Muscle of leg (tissue), 16 donors: ENCODE measurements at places on chromosomes 6 and 20. TPM values are rescaled to one million over a fixed set of nuclear protein-coding genes. Genes with fewer than 3 reads are reported as not detected.
A peak's percentile ranks its signal among the peaks of the same experiment; 100 is the strongest.

DNA sequence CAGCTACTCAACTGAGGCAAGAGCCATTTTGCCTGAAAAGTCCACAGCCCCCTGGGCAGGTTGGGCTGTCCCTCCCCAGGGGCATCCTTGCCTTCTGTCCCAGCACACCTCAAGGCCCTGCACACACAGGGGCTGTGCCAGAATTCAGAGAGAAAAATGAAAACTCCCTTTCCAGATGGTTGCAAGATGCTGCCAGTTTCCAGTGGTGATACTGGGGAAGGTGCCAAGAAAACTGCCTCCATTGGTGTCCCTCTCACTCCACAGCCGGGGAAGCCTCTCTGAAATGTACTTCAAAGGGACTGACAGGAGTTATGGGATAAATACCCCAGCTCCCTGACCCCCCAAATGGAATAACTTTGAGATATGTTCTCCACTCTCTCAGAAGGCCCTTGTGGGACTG is 154.2 kb upstream of the MAFB start:
- H3K4me1 ChIP-seq, result no peaks in the 10 kb centered on the region
- no peaks in the 10 kb centered on the region for H3K36me3 ChIP-seq
- DNase-seq, result peak; percentile 46
- H3K27ac ChIP-seq, result no peak overlapping the region
- H3K27me3 ChIP-seq, result peaks cover 6% of the 10 kb centered on the region
- no peak overlapping the region for H3K4me3 ChIP-seq

The MBOAT1 gene
- 6.1 TPM for total RNA-seq

The SLC13A3 gene
- total RNA-seq, result 2.7 TPM

The CGA gene
- total RNA-seq, result 4.3 TPM

The TCF15 gene
- total RNA-seq, result 5.9 TPM

- no peaks in the 10 kb centered on the region for H3K36me3 ChIP-seq
- peak; percentile 6 for DNase-seq
- no peaks in the 10 kb centered on the region for H3K27me3 ChIP-seq
- H3K4me3 ChIP-seq, result no peak overlapping the region
- no peak overlapping the region for H3K27ac ChIP-seq
- no peaks in the 10 kb centered on the region for H3K4me1 ChIP-seq
Observed at GRCh38 chr20:45181639-45182038, 6.9 kb downstream of the PI3 start.

- H3K4me3 ChIP-seq, result no peak overlapping the region
- no peak for DNase-seq
- no peaks in the 10 kb centered on the region for H3K4me1 ChIP-seq
- no peak overlapping the region for H3K27ac ChIP-seq
Observed at GRCh38 chr6:54916858-54917257, 70.3 kb downstream of the FAM83B start.

The MEI4 gene
- under 0.01 TPM for total RNA-seq

DNA sequence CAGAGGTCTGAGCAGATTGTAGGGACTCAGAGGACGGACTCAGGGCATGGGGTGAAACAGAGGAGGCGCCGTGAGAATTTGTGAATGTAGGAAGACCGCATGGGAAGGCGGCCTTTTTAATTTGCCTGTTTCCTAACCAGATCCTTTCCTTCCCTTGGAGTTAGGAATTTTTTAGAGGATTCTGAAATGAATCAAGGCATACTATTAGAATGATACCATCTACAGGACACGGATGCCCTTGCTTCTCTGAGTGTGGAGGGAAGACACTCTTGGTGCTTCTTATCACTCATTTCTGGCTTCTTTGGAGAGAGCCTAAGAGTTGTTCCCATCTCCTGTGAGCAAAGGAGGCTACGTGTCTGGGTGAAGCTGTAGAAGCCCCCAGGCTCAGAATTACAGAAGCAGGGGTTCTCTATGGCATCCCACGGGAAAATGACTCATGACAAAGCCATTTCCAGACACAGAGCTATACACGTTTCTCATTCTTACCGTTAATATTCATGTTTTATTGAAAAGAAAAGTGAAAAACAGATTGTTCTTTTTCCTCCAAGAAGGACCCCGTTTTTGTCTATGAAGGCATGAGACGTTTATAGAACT is 148.5 kb downstream of the EDN3 start:
- peaks cover 53% of the 10 kb centered on the region for H3K4me1 ChIP-seq
- DNase-seq, result no peak
- H3K4me3 ChIP-seq, result no peak overlapping the region
- H3K36me3 ChIP-seq, result no peaks in the 10 kb centered on the region

The FAM50B gene
- total RNA-seq, result 5.6 TPM

GRCh38 chr20:54043076-54043967 is 27.1 kb downstream of the BCAS1 start:
- H3K36me3 ChIP-seq, result no peaks in the 10 kb centered on the region
- H3K4me1 ChIP-seq, result no peaks in the 10 kb centered on the region
- H3K27ac ChIP-seq, result no peak overlapping the region
- H3K4me3 ChIP-seq, result no peak overlapping the region

The ME1 gene
- 1.9 TPM for total RNA-seq

DNA sequence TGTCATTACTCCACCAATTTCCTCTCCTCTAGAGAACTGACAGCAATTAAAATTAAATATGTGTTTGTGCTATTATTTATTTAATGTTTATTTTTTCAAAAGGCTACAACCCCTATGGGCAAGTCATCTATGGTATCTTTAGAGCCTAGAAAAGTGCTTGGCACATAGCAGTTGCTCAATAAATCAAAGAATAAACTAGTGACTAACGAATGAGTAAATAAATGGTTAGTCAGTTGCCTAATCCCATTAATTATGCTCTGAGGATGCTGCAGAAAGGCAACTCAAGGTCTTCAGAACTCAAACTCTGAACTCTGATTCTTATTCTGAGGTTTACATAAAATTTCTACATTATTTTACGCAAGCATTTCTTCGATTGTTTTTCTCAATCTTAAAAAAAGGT is 193.0 kb upstream of the TSHZ2 start:
- no peak overlapping the region for H3K27ac ChIP-seq
- H3K36me3 ChIP-seq, result no peaks in the 10 kb centered on the region
- no peak for DNase-seq
- no peaks in the 10 kb centered on the region for H3K27me3 ChIP-seq
- no peaks in the 10 kb centered on the region for H3K4me1 ChIP-seq
- no peak overlapping the region for H3K4me3 ChIP-seq

- DNase-seq, result peak; percentile 70
- H3K27ac ChIP-seq, result peak overlapping the region; percentile 85
- H3K27me3 ChIP-seq, result peaks cover 13% of the 10 kb centered on the region
- peak overlapping the region; percentile 65 for H3K4me3 ChIP-seq
Observed at GRCh38 chr6:89411145-89412070, 665 bp downstream of the RRAGD start.

The NOP56 gene
- 130 TPM for total RNA-seq

- H3K4me1 ChIP-seq, result no peaks in the 10 kb centered on the region
- H3K36me3 ChIP-seq, result no peaks in the 10 kb centered on the region
- H3K4me3 ChIP-seq, result no peak overlapping the region
Observed at GRCh38 chr20:57546956-57547649, 13.8 kb upstream of the PCK1 start.

The BNIP5 gene
- 0.04 TPM for total RNA-seq

- H3K27ac ChIP-seq, result no peak overlapping the region
- no peak for DNase-seq
- H3K27me3 ChIP-seq, result no peaks in the 10 kb centered on the region
Observed at GRCh38 chr6:126396131-126396530, 56.2 kb downstream of the CENPW start.

The GGTLC1 gene
- not detected for total RNA-seq

- H3K36me3 ChIP-seq, result peaks cover 2% of the 10 kb centered on the region
- no peak overlapping the region for H3K4me3 ChIP-seq
- H3K27me3 ChIP-seq, result no peaks in the 10 kb centered on the region
- peaks cover 10% of the 10 kb centered on the region for H3K4me1 ChIP-seq
- H3K27ac ChIP-seq, result no peak overlapping the region
- DNase-seq, result peak; percentile 51
Observed at GRCh38 chr6:90123831-90124230, 172.8 kb downstream of the BACH2 start.

The CCN5 gene
- total RNA-seq, result 0.18 TPM

- no peak overlapping the region for H3K4me3 ChIP-seq
- peak; percentile 16 for DNase-seq
- H3K36me3 ChIP-seq, result no peaks in the 10 kb centered on the region
- peaks cover 4% of the 10 kb centered on the region for H3K4me1 ChIP-seq
Observed at GRCh38 chr6:5294392-5295211, 33.3 kb downstream of the FARS2 start.

The CPNE5 gene
- total RNA-seq, result 4.9 TPM

The SLC22A7 gene
- not detected for total RNA-seq

DNA sequence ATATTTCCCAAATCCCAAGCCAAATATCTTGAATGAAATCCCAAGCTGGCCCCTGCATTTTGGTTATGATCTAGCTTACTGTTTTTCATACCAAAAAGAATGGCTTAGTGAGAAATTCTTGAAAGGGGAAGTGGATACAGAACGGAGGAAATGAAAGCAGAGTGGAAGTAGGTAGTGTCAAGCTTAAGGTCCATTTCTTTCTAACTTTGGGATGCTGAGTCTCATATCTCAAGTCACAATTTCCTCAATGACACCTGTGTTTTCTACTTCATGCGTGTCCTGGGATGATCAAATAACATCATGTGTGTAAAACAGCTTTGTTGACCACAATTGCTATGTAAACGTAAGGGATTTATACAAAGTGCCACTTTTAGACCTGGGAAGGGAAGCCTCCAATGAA is 238.8 kb upstream of the SLC35B3 start:
- no peak overlapping the region for H3K27ac ChIP-seq
- DNase-seq, result peak; percentile 6
- H3K27me3 ChIP-seq, result no peaks in the 10 kb centered on the region
- no peaks in the 10 kb centered on the region for H3K36me3 ChIP-seq

- H3K27me3 ChIP-seq, result no peaks in the 10 kb centered on the region
- no peak for DNase-seq
- no peaks in the 10 kb centered on the region for H3K4me1 ChIP-seq
Observed at GRCh38 chr6:147274776-147275175, 70.6 kb downstream of the STXBP5 start.

- no peaks in the 10 kb centered on the region for H3K36me3 ChIP-seq
- no peak for DNase-seq
- no peaks in the 10 kb centered on the region for H3K27me3 ChIP-seq
- no peaks in the 10 kb centered on the region for H3K4me1 ChIP-seq
- no peak overlapping the region for H3K27ac ChIP-seq
Observed at GRCh38 chr6:97077380-97077779, 152.9 kb downstream of the KLHL32 start.

DNA sequence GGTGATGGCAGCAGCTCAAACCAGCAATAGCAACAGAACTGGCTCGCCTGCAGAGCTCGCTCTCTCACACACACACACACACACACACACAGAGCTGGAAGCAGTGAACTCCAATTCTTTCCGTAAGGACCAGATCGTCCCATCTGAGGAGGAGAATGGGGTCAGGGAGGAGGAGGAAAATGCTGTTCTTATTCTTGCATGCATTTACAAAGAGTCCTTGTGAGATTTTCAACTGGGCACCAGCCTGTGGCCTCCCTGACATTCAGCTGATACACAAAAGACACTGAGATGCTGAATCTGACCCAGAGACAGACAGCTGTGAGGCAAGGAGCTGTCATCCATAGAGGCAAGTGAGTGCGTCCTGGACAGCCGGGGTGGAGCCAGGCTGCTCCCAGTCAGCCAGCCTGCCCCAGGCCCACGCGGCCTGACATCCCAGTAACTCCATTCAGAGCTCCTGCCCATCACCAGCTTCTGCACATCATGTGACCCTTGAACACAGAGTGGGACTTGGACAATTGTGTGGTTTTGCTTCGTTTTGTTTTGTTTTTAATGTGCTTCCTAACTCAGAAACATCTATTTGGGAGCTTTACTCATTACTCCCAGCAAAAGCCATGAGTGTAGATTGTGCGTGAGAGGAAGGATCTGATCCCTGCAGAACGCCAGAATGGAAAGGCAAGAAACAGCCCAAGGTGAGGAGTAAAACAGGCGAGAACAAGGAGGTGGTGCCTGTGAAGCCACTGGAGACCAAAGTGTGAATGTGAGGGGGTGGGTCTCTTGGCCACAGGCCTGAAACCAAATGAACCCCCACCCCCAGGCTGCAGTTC is 2.1 kb downstream of the SERPINB9 start:
- peak; percentile 82 for DNase-seq
- H3K27me3 ChIP-seq, result peaks cover 4% of the 10 kb centered on the region
- peaks cover under 1% of the 10 kb centered on the region for H3K36me3 ChIP-seq

GRCh38 chr6:48206091-48206490 is 95.1 kb upstream of the PTCHD4 start:
- no peak overlapping the region for H3K4me3 ChIP-seq
- DNase-seq, result peak; percentile 3
- H3K4me1 ChIP-seq, result no peaks in the 10 kb centered on the region

DNA sequence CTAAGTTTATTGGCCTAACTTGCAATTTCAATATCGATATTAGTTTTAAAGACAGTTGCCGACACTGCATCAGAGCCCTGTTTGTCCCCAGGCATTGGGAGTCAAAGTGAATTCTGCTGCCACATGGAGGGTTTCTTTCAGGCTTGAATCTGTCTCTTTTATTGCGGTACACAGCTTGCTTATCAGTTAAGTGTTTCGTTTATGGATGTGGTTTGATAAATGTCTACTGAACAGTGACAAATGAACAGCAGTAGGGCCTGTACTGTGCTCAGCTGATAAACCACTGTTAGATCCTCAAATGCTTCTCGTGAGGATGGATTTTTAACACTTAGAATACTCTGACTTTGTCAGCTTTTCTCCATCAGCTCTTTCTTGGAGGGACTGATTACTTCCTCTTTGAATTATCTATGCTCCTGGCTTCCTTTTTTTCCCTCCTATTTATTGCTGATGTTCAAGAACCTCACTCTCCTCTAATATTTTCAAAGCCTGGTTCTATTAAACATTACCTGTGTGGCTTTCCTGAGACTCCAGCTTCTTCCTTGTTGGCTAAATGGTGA is 240.8 kb downstream of the PLCB1 start:
- no peaks in the 10 kb centered on the region for H3K27me3 ChIP-seq
- no peak overlapping the region for H3K27ac ChIP-seq
- H3K36me3 ChIP-seq, result no peaks in the 10 kb centered on the region
- H3K4me1 ChIP-seq, result no peaks in the 10 kb centered on the region

- no peak for DNase-seq
- H3K27ac ChIP-seq, result no peak overlapping the region
- H3K36me3 ChIP-seq, result no peaks in the 10 kb centered on the region
Observed at GRCh38 chr6:162443101-162443500, 284.5 kb downstream of the PRKN start.

- peak; percentile 71 for DNase-seq
- no peaks in the 10 kb centered on the region for H3K36me3 ChIP-seq
- no peaks in the 10 kb centered on the region for H3K27me3 ChIP-seq
- no peak overlapping the region for H3K27ac ChIP-seq
Observed at GRCh38 chr6:147577488-147577887, 69.0 kb downstream of the SAMD5 start.

The EHMT2 gene
- 28.3 TPM for total RNA-seq

DNA sequence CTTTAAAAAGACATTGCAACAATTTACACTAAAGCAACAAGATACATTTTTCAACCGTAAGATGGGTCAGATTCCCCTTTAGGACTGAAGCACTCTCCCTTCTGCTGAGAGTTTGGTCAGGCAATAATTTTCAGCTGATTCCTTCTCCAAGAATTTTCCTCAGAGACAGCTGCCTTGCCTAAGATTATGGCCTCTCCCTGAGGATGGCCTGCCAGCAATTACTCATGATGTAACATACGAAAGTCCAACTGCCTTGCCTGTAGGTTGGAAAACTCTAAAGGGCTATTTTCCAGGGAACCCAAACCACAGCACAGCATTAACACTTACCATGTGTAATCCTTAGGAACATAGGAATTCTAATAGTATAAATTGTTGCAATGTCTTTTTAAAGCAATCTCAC is 229.1 kb upstream of the FLRT3 start:
- H3K4me1 ChIP-seq, result no peaks in the 10 kb centered on the region
- no peak overlapping the region for H3K4me3 ChIP-seq
- no peak overlapping the region for H3K27ac ChIP-seq
- peak; percentile 87 for DNase-seq
- no peaks in the 10 kb centered on the region for H3K36me3 ChIP-seq
